ENCODE measurements at places on chromosomes 12 and 14.

GRCh38 chr14:61575551-61576150 is 119.7 kb upstream of the HIF1A start:
- no peak for DNase-seq

DNA sequence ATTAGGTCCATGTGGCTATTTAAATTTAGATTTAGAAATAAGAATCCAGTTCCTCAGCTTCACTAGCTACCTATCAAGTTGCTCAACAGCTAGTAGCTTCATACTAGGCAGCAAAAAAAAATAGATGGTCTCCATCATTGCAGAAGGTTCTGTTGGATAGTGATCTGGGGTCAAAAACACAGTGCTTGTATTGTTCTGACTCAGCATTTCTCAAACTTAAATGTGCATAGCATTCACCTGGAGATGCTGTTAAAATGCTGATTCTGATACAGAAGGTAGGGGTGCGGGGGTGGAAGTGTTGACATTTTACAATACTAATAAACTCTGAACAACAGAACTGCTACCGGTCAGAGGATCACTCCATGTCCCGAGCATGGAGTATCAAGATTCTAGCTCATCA is 51.3 kb downstream of the PRICKLE1 start:
- DNase-seq = no peak

DNA sequence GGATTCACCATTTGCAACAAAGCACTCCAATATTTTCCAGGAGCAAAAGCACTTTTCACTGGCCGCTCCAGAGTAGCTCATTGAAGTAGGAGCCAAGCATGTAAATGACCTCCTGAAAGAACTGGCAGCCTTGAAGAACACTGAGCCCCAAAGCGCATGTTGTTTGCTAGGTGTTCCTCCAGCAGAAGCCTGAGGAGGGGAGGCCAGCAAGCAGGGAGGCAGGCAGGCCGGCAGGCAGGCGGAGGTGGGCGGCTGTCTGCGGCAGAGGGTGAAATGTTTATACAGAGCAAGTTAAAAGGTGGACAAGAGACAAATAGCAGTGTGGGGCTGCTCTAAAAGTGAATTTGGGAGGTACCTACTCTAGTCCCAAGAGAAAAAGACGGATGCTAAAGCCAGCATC is 439.4 kb downstream of the CCDC91 start:
- no peak for DNase-seq

DNA sequence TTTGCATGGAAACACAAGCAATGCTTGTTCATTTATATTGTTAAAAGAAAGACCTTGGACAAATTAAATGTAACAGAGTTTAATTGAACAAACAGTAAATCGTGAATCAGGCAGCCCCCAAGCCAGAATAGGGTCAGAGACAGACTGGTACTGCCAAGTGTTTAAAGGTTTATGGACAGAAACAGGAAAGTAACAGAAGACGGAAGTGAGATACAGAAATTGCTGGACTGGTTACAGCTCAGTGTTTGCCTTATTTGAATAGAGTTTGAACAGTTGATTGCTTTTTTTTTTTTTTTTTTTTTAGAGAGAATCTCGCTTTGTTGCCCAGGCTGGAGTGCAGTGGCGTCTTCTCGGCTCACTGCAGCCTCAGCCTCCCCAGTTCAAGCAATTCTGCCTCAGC is 50.3 kb downstream of the DAO start:
- DNase-seq = no peak

GRCh38 chr14:101945171-101945570 is 19.2 kb upstream of the DYNC1H1 start:
- DNase-seq = no peak

DNA sequence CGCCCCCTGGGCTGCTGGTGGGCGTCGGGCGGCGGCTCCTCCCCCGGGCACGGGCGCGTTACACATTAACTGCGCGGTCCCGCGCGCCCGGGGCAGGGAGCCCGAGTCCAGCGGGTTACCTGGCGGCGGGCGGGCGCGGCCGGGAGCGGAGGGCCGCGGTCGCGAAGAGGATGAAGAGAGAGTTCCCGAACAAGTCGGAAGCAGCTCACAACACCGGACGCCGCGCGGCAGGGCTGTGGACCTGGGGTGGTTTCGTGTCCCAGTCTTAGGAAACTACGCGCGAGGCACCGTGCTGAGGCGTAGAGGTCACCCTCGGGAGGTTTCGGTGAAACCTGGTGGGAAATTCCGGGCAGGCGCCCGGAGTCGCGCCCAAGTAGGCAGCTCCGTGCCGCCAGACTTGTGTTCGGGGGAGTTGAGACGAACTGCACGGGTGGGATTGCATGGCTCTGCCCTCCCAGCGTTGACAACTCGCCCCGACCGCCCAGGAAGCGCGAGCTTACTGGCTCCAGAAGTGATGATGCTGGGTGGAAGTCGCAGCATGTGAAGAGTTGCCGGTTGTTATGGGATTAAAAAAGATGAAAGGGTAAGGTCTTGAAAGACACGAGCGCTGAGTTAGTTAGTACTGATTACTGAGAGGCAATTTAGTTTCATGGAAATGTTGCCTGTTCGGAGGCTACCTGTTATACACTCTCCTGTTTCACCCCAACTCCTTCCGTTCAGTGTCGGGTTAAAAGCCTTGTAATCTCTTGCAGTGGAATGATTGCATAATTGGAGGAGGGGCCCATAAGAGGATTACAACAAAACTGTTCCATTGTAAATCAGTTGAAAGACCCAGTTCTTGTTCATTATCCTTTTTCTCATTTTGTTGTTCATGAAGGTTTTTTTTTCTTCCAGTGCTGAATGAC is 879 bp downstream of the RAB3IP start:
- DNase-seq = no peak

- no peak for DNase-seq
These were observed 21.7 kb downstream of the BICDL1 start for GRCh38 chr12:120010661-120011230.

GRCh38 chr12:88400302-88400701 is 180.0 kb downstream of the KITLG start:
- no peak for DNase-seq

- peak; percentile 75 for DNase-seq
These were observed 60.0 kb upstream of the DIO3 start for GRCh38 chr14:101501341-101501740.

- DNase-seq = no peak
These were observed 35.5 kb upstream of the SFSWAP start for GRCh38 chr12:131675126-131676080.

DNA sequence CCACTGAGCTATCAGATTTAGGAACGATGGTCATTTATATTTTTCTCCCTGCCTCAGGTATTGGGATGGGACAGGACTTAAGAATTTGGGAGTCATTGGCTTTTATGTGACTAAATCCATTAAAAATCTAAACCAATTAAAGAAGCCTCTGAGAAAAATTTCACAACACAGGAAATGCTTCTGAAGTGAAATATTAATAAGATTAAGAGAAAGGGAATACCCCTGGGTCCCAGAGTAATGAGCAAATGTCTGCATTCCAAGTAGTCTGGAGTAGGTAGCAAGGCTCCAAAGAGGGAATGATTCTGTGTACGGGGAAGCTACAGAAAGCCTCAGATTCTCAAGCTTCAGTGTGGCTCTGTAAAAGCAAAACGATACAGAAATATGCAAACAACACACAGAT is 707 bp upstream of the MED6 start:
- DNase-seq = no peak

Data from suprapubic skin (tissue), 4 donors.